ENCODE measurements at places on chromosomes 7 and 10. TPM values are rescaled to one million over a fixed set of nuclear protein-coding genes. Genes with fewer than 3 reads are reported as not detected.

The OPALIN gene
- total RNA-seq = not detected

The CYP3A7 gene
- not detected for total RNA-seq

The ELFN1 gene
- 0.37 TPM for total RNA-seq

The PPP1R3A gene
- total RNA-seq = not detected

The CH25H gene
- 0.39 TPM for total RNA-seq

The ARHGAP19 gene
- 4.9 TPM for total RNA-seq

The SRRT gene
- 134 TPM for total RNA-seq

The MYL7 gene
- not detected for total RNA-seq

The SPDYE1 gene
- not detected for total RNA-seq

The ARMC3 gene
- 0.71 TPM for total RNA-seq

The SPDYE16 gene
- not detected for total RNA-seq

The C7orf25 gene
- total RNA-seq = 2.2 TPM

The GALNT11 gene
- total RNA-seq = 21.3 TPM

The ZNF853 gene
- total RNA-seq = 2.3 TPM

The UNCX gene
- total RNA-seq = not detected

The CALCR gene
- total RNA-seq = not detected

The GRID2IP gene
- not detected for total RNA-seq

The PIK3CG gene
- total RNA-seq = not detected

The PNLIPRP2 gene
- not detected for total RNA-seq

The CCDC201 gene
- not detected for total RNA-seq

The SPDYE2 gene
- total RNA-seq = not detected

The UTF1 gene
- total RNA-seq = not detected
